Nasal cavity respiratory epithelium epithelial cell of viscerocranial mucosa (primary cell): ENCODE measurements at places on chromosomes 13 and 19. TPM values are rescaled to one million over a fixed set of nuclear protein-coding genes. Genes with fewer than 3 reads are reported as not detected.

ACTMAP gene
- 0.68 and 1.4 TPM in 2 replicates for total RNA-seq

LHB gene
- 0.21 and 0.34 TPM in 2 replicates for total RNA-seq

TNFSF13B gene
- total RNA-seq: 0.34 and 2.6 TPM in 2 replicates

FAM174C gene
- total RNA-seq: 22.5 and 35.5 TPM in 2 replicates

GARIN5A gene
- total RNA-seq: 0.68 and 1.4 TPM in 2 replicates

ELSPBP1 gene
- not detected in 2 replicates for total RNA-seq

PSG7 gene
- not detected in 2 replicates for total RNA-seq

LIM2 gene
- total RNA-seq: not detected in 2 replicates

MCF2L gene
- total RNA-seq: under 0.01 and 0.50 TPM in 2 replicates

ZSCAN1 gene
- total RNA-seq: not detected in 2 replicates

NLRP7 gene
- under 0.01 TPM in 1 of 2 replicates, not detected in the other for total RNA-seq

PIN1 gene
- 48.5 and 54.6 TPM in 2 replicates for total RNA-seq

UPK1A gene
- total RNA-seq: not detected in 2 replicates

ZNF610 gene
- 1.4 and 6.5 TPM in 2 replicates for total RNA-seq

CPAMD8 gene
- total RNA-seq: 0.34 and 2.6 TPM in 2 replicates

MICU2 gene
- 28.4 and 47.2 TPM in 2 replicates for total RNA-seq

KASH5 gene
- total RNA-seq: not detected in 2 replicates

PSG5 gene
- 0.21 TPM in 1 of 2 replicates, not detected in the other for total RNA-seq

SULT2B1 gene
- 7.8 and 9.9 TPM in 2 replicates for total RNA-seq

LRRC25 gene
- 0.07 TPM in 1 of 2 replicates, not detected in the other for total RNA-seq

DAND5 gene
- 0.07 TPM in 1 of 2 replicates, not detected in the other for total RNA-seq

TYROBP gene
- total RNA-seq: not detected in 2 replicates

TEX29 gene
- not detected in 2 replicates for total RNA-seq

PCDH20 gene
- under 0.01 and 0.07 TPM in 2 replicates for total RNA-seq

PCSK4 gene
- total RNA-seq: 0.68 and 1.2 TPM in 2 replicates

B9D2 gene
- total RNA-seq: 1.3 and 1.7 TPM in 2 replicates

SLC6A16 gene
- 0.21 TPM in 1 of 2 replicates, not detected in the other for total RNA-seq

LYPD5 gene
- 1.8 and 16.4 TPM in 2 replicates for total RNA-seq
